A673 (cell line): ENCODE measurements at places on chromosomes 16 and 17. TPM values are rescaled to one million over a fixed set of nuclear protein-coding genes. Genes with fewer than 3 reads are reported as not detected.
A peak's percentile ranks its signal among the peaks of the same experiment; 100 is the strongest.

- peak overlapping the region; percentile 87 for H3K4me3 ChIP-seq
- peak; percentile 95 for DNase-seq
- no peaks in the 10 kb centered on the region for H3K36me3 ChIP-seq
- peaks cover 35% of the 10 kb centered on the region for H3K4me1 ChIP-seq
- H3K27ac ChIP-seq, result peak overlapping the region; percentile 95
- H3K27me3 ChIP-seq, result no peaks in the 10 kb centered on the region
Observed at GRCh38 chr16:3457434-3458252, 14.2 kb downstream of the NAA60 start.

GRCh38 chr17:3683054-3683511, 12.9 kb downstream of the P2RX5 start:
- H3K4me3 ChIP-seq, result no peak overlapping the region
- H3K27ac ChIP-seq, result no peak overlapping the region
- H3K4me1 ChIP-seq, result no peaks in the 10 kb centered on the region
- peaks cover 7% of the 10 kb centered on the region for H3K27me3 ChIP-seq

GRCh38 chr17:56144223-56144622, 9.1 kb upstream of the ANKFN1 start:
- no peak overlapping the region for H3K4me3 ChIP-seq
- no peaks in the 10 kb centered on the region for H3K36me3 ChIP-seq
- no peaks in the 10 kb centered on the region for H3K4me1 ChIP-seq
- peaks cover 10% of the 10 kb centered on the region for H3K27me3 ChIP-seq

DNA sequence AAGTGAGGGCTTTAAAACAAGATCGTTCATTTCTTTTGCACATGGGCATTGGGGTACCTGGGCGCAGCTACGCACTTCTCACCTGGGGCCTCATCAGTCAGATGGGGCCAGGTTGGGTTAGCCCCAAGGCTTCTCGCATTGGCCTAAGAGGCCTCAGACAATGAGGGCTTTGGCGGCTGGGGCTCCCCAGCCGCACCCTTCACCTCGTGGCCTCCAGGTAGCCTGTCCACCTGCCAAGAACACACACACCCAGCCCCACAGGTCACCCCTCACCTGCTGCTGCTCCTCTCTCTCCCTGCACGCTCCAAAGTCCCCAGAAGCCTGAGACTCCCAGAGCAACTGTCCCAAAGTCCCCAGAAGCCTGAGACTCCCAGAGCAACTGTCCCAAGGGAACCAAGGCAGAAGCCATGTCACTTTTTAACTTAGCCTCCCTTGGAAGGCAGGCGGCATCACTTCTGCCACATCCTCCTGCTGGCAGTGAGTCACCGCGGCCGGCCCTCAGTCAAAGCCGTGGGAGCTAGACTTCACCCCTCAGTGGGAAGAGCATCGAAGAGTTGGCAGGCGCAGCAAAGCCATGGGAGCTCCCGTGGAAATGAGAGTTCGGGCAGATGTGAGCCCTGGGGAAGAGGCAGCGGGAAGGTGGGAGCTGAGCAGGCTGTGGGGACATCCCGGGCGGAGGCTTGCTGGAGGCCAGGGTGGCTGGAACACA, 78.9 kb upstream of the PLCG2 start:
- peaks cover under 1% of the 10 kb centered on the region for H3K4me1 ChIP-seq
- H3K27ac ChIP-seq, result no peak overlapping the region
- DNase-seq, result peak; percentile 39
- H3K27me3 ChIP-seq, result no peaks in the 10 kb centered on the region
- no peak overlapping the region for H3K4me3 ChIP-seq

DNA sequence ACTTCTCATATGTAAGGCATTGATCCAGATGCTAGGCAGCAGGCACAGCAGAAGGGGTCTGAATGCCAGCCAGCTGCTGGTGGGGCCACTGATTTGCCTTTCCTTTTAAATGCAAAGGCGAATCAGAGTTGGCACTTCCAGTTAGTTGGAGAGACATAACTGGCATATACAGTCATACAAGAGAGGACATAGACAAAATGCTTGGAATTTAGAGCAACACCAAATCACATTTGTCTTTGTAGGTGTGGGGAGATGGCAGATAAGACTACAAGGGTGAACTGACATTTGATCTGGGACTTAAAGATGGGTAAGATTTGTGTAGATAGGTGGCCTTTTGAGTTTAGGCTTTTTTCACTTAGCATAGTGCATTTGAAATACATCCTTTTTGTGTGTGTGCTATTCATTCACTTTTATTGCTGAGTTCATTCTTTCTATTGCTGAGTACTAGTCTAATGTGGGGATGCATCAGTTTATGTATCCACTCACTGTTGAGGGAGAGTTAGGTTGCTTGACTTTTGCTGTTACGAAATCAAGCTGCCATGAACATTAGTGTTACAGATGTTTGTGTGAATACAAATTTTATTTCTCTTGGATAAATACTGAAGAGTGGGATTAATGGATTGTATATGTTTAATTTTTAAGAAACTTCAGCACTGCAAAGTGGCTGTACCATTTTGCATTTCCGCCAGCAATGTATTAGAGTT, 74.1 kb downstream of the SPECC1 start:
- no peaks in the 10 kb centered on the region for H3K36me3 ChIP-seq
- no peak overlapping the region for H3K27ac ChIP-seq
- DNase-seq, result no peak
- H3K4me3 ChIP-seq, result no peak overlapping the region

DNA sequence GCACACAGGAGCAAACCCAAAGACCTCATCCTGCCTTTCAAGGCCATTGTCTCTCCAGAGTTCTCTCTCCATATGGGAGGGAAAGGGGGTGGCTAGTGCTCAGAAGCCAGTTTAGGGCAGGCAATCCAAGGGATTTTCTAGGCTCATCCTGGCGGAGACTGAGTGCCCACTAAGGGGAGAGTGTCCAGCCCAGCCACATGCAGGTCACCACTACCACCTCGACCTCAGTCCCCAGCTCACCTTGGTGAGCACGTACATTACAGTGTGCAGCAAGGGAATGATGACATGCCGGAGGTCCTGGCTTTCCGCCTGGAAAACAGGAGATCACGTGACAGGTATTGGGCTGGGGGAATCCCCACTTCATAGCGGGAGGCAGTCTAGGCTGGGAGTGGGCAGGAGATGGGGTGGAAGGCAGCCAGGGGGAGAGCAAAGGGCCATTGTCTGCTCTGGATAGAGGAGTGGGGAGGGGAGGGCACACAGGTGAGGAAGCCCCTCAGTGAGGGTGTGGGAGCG, 29.9 kb downstream of the PIK3R6 start:
- no peaks in the 10 kb centered on the region for H3K27me3 ChIP-seq
- peaks cover 3% of the 10 kb centered on the region for H3K4me1 ChIP-seq
- H3K4me3 ChIP-seq, result no peak overlapping the region
- no peak overlapping the region for H3K27ac ChIP-seq
- DNase-seq, result no peak
- H3K36me3 ChIP-seq, result no peaks in the 10 kb centered on the region

GRCh38 chr16:30472328-30472942, at the start of gene ITGAL:
ITGAL (plus strand) TSS chr16:30472742; CDS start chr16:30472838, 96 bp downstream.
- H3K4me3 ChIP-seq, result no peak within 1 kb of the TSS
- H3K27ac ChIP-seq, result no peak within 1 kb of the TSS
- no peaks in the 10 kb centered on the region for H3K36me3 ChIP-seq

- no peaks in the 10 kb centered on the region for H3K4me1 ChIP-seq
- H3K36me3 ChIP-seq, result peaks cover 2% of the 10 kb centered on the region
- no peak overlapping the region for H3K4me3 ChIP-seq
- DNase-seq, result no peak
- no peaks in the 10 kb centered on the region for H3K27me3 ChIP-seq
Observed at GRCh38 chr16:1741553-1742165, 29.7 kb downstream of the NME3 start.

Gene CAPNS2
- 0.42 TPM in 1 of 2 replicates, not detected in the other for total RNA-seq

Gene GAS7
- total RNA-seq, result 2.3 and 2.8 TPM in 2 replicates
